Large intestine (tissue), 12 donors: ENCODE measurements at places on chromosomes 6 and 20.

DNA sequence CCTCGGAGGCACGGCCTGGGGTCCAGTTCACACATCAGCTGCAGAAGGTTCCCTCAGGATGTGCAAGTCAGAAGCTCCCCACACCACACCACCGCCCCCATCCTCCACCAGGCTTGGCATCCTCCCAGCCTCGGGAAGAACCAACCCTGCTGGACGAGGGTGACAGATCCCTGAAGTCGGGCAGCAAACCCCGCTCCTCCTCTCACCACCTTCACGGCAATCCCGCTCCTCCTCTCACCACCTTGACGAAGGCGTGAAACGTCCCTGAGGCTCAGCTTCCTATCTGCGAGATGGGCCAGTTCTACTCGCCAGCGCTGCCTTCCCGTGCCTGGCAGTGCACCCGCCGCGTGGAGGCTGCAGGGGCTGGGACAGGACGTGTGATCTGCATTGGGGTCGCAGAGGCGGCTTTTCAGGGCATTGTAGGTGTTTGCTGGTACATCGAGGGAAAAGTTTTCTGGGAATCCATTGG lies 327.0 kb downstream of the TAF4 start:
- DNase-seq, result no peak

GRCh38 chr6:90874931-90875330 lies 288.1 kb upstream of the MAP3K7 start:
- DNase-seq, result no peak

GRCh38 chr20:20992277-20992676 lies 113.9 kb downstream of the LINC00237 start:
- no peak for DNase-seq

GRCh38 chr6:29627755-29628418 lies 5.1 kb downstream of the GABBR1 start:
- DNase-seq, result peak; percentile 45

- no peak for DNase-seq
Observed at GRCh38 chr20:50804437-50805348, 9.8 kb downstream of the BCAS4 start.

DNA sequence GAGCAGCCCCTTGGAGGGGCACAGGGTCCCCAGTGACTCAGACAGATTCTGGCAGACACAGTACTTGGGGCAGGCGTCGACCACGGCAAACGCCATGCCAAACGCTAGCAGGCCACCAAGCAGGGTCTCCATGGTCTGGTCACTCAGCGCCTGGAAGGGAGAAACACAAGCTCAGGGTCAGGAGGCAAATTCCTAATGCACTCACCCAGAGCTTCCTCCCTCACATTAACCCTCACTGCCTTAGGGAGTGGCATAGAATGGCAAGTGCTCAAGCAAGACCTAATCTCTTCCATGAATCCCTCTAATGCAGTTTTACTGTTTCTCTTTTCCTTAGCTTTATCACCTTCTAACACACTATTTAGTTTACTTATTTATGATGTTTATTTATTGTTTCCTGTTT lies 154.2 kb downstream of the LRFN2 start:
- DNase-seq, result no peak

- DNase-seq, result no peak
Observed at GRCh38 chr6:170005665-170006064, 254.2 kb downstream of the ERMARD start.

DNA sequence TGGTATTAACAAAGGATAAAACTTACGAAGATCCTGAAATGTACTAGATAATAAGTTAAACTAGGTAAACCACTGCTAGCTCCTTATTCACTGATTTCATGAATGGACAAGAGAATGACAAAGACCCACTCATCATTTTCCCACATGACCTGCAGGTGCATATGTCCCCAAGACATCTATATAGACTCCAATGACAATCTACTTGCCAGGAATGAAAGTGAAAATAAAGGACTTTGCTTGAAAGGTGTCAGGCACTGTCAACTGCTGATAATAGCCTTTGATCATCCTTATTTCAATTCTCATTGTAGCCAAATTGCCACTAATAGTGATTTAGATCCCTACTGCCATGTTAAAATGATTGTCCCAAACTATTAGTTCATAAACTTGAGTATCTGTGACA lies 321.8 kb downstream of the HACE1 start:
- no peak for DNase-seq

- DNase-seq, result no peak
Observed at GRCh38 chr20:57396984-57397692, 5.9 kb downstream of the RBM38 start.

DNA sequence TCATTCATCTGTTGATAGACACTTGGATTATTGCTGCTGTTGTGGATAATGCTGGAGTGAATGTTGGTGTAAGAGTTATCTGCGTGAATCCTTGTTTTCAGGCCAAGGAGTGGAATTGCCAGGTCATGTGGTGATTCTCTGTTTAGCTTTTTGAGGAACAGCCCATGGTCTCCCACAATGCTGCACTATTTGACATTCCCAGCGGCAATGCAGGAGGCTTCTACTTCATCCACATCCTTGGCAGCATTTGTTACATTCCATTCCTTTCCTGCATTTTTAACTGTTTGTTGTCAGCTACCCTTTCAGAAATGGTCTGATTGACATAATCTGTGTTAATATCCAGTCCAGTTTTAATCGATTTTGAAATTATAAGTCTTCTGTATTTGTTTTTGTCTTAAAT lies 51.7 kb upstream of the CLDN20 start:
- DNase-seq, result no peak

DNA sequence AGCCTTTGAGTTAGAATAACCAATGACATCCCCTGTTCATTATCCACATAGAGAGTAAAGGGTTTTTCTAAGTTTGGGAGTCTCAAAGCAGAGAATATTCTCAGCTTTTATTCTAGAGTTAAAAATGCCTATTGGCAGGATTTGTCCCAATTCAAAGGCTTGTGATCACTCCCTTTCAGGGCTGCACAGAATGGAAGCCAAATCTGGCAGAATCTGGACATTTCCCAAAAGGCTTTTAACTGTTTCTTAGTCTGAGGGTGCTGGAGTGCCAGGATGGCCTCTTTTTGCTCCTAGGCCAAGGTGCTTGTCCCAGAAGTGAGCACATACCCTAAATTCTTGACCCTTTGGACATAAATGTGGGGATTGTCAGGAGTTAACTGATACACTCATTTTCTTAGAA lies 556.6 kb downstream of the DOK5 start:
- DNase-seq, result no peak

GRCh38 chr20:39214828-39215227 lies 252.7 kb downstream of the DHX35 start:
- DNase-seq, result no peak

DNA sequence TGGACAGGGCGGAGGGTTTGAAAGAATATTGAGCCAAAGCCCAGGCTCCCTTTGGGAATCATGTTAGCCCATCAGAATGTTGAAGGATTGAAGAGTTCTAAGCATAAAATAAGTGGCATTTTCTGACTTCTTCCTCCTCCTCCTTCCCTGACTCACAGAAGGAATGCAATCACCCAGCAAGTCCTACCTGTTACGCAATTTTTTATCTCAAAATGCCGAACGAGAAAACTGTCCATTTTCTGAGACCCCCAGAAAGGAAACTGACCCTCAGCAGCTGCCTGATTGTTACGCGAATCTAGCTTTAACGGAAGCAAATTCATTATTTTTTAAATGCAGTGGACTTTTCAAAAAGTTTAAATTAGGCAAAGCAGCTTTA lies 4.7 kb upstream of the DNAJC5 start:
- no peak for DNase-seq

- DNase-seq, result no peak
Observed at GRCh38 chr6:156398371-156398770, 378.8 kb upstream of the ARID1B start.

- DNase-seq, result no peak
Observed at GRCh38 chr6:53165293-53165692, 16.7 kb upstream of the GCM1 start.

DNA sequence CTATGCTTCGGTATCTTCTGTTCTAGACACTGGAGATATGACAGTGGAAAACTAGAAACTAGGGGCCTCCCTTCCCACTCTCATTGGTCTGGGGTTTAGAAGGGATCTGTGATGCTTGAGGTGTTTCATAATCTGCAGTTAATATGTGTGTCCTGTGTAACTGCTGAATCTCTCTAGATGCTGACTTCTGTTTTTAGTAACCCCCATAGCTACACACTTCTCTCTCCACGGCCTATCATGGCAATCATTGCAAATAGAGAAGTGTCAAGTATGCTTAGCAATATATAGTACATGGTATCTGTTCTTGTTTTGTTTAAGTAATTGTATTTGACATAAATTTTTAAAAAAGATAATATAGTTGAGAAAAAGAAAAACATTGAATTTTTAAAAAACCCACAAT lies 394.6 kb upstream of the MMS22L start:
- no peak for DNase-seq

GRCh38 chr6:129200151-129200550 lies 317.2 kb downstream of the LAMA2 start:
- DNase-seq, result no peak

GRCh38 chr6:157264701-157265100 lies 58.6 kb downstream of the TMEM242 start:
- no peak for DNase-seq

DNA sequence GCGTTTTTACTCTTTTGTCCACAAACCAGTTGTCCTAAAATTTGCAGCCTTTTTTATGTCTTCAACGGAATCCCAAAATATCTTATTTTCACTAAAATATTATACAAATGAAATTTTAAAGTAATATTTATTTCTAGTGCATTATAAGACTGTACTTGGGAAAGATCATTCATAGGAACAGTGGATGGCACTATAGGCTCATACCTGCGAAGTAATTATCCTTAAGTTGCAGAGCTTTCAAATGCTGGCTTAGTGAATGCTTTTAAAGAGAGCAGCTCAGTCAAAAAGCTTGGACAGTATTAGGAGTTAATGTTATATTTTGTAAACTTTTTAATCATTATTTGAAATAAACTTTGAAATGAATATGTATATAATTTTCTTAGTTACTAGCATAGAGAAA lies 254.9 kb downstream of the CDKAL1 start:
- peak; percentile 6 for DNase-seq

DNA sequence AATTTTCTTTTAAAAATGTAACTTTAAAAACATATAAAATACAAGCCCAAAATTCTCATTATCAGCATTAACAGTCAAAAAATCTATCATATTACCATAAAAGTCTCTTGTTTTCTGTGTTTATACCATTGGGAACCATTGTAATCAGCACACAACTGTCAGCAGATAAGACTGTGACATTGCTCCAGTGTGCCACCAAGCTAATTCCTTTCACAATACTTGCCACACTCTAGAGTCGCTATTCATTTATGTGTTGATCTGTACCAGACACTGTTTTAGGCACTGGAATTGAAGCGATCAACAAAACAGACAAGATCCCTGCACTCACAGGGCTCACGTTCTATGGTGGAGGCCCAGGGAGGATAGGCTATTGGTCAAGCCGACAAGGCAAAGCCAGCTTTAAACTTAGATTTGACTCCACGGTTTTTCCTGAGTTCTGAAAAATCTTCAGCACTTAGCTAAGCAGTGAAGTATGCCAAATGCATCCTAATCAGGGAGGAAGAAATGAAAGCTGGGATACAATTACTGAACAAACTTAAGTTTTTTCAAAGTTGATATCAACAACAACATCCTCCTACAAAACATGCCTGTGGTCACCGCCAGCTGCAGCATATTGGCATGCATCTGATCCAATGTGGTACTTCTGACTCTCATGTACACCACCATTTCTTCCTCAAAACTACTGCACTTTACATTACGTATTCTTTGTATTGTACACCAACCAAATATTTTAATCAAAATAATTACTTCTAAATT lies 60.5 kb downstream of the GMDS start:
- no peak for DNase-seq

DNA sequence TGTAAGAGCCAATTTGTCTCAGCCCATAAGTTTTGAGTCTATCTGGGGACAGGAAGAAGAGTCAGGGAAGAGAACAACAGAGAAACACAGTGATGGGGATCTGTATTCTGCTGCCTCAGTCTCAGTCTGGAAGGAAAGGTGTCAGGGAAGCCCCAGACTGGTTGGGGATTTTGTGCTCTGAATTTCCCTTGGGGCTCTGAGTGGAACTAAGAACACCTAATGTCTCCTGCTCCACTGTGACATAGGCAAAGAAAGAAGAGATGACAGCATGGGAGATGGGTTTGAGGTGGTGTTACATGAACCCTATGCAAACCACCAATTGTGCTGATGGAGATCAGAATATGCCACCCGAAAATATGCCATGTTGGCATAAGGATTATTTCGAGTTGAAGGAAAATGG lies 139.5 kb upstream of the MYLIP start:
- DNase-seq, result no peak

GRCh38 chr6:29845405-29846006 lies 17.9 kb downstream of the HLA-G start:
- DNase-seq, result peak; percentile 74

GRCh38 chr20:41306061-41306727 lies 11.3 kb downstream of the ZHX3 start:
- no peak for DNase-seq

GRCh38 chr6:122730775-122731386 lies 48.6 kb upstream of the FABP7 start:
- DNase-seq, result peak; percentile 18

DNA sequence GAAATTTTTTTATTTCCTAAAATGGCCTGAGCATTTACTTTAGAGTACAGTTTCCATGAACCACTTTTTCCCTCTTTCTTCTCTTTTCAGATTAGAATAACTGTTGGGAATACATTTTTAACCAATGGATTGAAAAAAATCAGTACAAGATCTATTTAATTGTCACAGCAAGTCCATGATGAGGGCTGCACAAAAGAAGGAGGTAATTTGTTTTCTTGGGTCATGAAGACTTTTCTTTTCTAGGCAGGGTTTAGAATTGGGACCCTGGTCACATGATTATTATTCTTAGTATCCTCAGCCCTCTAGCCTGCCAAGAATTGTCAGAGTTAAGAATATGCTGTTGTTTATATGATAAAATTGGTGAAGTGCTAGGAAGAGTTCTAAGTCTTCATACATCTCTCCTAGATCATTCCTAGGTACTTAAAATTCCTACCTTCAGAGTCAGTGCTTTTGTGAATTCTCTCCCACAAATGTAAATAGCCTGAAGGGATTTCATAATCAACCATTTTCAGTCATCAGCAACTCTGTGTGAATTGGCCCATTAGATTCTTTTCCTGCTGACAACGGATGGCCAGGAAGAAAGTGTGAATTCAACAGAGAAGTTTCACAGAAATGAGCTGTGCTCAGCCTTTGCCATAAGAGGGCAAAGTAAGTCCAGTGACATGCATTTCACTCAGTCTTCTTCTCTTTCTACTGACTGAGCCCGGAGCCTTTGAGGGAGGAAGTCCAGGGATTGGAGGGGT lies 32.4 kb upstream of the TPBG start:
- DNase-seq, result no peak

DNA sequence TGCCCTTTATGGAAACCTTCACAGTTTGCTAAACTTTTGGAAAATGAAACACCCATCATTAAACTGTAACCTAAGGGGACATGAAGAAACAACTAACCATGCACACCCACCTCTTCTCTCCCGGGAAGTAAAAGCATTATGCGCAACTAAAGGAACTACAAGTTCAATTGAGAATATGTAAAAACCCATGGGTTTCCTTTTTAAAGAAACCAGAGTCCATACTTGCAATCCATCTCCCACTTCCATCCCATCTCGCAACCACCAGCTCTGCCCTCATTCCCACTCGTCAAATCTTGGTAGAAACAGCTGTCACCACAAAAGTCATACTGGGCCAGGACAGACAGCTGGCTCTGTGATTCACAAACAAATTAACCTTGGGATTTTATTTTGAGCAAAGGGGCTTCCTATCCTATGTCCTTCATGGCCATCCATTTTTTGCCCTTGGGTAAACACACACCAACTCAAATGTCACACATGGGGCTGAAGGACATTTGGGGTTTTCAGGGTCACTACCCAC lies 81.5 kb downstream of the HAO1 start:
- DNase-seq, result no peak

GRCh38 chr6:40963019-40963418 lies 76.0 kb downstream of the UNC5CL start:
- DNase-seq, result no peak

GRCh38 chr6:110703010-110703905 lies 112.0 kb downstream of the CDK19 start:
- no peak for DNase-seq
